Pancreas (tissue), 10 donors: ENCODE measurements at places on chromosomes 3 and 15.

- no peak for DNase-seq
These were observed 17.6 kb upstream of the SLC41A3 start for GRCh38 chr3:126101521-126101982.

GRCh38 chr3:37921025-37921424 is 59.3 kb downstream of the CTDSPL start:
- DNase-seq = no peak

DNA sequence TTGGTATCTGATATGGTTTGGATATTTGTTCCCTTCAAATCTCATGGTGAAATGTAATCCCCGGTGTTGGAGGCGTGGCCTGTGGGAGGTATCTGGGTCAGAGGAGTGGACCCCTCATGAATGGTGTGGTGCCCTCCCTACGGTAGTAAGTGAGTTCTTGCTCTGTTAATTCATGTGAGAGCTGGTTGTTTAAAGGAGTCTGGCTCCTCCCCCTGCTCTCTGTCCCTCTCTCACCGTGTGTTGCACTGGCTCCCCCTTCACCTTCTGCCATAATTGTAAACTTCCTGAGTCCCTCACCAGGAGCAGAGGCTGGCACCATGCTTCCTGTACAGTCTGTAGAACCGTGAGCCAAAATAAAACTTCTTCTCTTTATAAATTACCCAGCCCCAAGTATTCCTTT is 246.9 kb upstream of the AGTR1 start:
- no peak for DNase-seq

DNA sequence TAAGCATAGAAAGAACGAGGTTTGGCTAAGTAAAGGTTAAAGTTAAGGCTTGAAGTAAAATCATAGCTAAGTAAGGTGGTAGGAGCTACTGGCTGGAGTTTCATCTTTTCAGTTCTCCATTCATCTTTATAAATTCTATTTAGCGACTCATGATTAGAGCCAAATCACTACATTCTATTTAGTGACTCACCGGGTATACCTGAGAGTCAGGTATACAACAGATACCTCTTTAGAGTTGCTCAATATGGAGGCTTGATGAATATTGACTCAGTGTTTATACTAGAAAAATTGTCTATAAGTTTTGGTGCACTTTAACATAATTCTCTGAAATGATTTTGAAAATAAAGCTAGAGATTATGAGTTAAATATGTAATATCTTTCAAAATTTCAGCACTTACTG is 328.8 kb upstream of the GRM7 start:
- DNase-seq = no peak

GRCh38 chr3:131361464-131362421 is 19.8 kb upstream of the NUDT16 start:
- peak; percentile 99 for DNase-seq
